ENCODE measurements at places on chromosomes 6 and 20.

- DNase-seq = peak; percentile 67
These were observed 48.9 kb downstream of the HIVEP1 start for GRCh38 chr6:12060780-12061609.

- DNase-seq = no peak
These were observed 17.3 kb downstream of the CYP24A1 start for GRCh38 chr20:54156522-54156921.

GRCh38 chr6:34112126-34112525 lies 33.8 kb downstream of the GRM4 start:
- no peak for DNase-seq

DNA sequence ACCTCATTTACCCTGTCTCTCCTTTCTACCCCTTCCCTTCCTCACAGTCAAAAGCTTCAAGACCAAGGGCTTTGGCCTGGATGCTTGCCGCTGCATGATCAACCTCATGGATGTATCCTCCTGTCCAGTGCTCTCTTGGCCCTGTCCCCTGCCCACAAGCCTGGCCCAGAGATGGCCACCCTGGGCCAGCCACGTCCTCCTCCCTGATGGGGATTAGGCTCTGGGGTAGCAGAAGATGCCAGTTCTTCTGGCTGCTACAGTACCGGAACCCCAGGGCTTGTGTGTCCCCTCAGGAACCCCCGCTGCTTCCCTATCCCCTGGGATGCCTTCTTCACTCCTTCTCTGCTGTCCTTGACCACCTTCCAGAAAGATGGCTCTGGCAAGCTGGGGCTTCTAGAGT lies 22.3 kb downstream of the CAPN11 start:
- DNase-seq = no peak

GRCh38 chr6:17165383-17165782 lies 63.5 kb downstream of the STMND1 start:
- DNase-seq = no peak

DNA sequence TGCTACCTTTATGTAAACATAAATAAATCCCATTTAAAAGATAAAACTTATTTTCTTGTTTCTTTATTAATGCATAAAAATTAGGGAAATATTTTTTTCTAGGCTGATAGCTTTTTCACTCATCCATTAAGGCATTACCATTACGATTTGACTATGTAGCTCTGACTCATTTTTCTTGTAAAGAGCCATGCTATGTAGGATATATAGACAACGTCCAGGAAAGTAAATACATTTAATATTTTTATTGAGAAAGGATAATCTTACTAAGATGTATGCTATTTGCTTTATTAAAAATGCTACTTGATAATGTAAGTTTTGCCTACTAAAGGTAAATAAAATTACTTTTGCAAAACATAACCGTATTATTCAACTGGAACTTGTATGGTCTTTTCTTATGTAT lies 19.2 kb upstream of the KIAA1586 start:
- no peak for DNase-seq

DNA sequence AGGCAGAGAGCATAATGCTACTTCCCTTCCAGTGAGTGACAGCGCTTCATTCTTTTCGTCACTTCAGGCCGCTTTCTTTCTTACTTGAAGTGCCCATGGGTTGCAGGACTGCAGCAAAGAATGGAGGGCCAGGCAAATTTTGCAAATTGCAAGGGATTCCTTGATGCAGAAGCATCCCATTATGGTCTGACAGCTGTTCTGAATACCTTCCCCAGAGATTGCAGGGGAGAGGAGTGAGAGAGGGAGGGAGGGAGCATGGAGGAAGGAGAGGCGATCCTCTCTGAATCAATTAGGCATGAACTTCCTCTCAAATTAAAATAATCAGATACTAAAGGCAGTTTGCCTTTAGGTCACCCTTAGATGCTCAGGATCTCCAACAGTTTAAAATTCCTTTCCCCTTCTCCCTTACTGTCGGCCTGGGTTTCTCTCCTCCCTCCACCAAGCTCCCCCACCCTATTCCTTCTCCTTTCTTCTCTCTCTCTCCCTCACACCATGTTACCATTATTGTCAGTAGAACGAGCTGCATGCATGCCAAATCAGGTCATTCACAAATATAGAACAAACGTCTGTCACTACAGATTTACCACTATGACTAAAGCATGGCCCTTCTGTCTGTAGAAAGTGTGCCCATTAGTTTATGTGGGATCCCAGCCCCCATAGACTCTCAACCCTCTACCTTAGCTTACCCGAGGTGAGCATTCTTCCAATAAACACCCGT lies 289.2 kb downstream of the CD83 start:
- no peak for DNase-seq

DNA sequence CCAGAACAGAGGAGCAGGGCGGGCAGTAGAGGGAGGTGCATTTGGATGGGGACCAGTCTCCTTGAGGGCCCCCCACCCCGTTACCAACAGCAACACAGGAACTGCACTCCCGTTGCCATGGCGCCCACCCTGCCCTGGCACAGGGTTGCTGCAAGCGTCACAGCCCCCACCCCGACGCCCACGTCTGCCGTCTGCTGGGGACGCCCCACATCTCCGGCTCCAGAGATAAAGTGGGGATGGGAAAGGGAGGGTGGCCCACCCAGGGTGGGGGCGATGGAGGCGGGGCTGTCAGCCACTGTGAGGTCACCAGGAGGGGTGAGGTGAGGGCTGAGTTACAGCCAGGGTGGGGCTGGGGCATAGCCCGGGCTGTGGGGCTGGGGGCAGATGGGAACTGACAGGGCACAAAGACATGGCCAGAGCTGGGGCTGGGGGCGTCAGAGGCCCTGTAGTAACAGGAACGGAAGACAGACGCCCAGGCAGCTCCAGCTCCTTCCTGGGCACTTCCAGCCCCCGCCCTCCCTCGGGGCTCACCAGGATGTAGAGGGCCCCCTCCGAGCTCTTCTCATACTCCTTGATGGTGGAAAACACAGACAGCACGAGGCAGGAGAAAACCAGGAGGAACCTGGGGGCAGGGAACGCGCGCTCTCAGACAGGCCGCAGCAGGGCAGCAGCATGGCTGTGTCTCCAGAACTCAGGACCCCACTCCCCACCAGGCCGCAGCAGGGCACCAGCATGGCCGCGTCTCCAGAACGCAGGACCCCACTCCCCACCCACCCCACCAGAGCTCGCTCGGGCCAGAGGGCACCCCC lies 26.0 kb downstream of the KCNQ2 start:
- DNase-seq = no peak

DNA sequence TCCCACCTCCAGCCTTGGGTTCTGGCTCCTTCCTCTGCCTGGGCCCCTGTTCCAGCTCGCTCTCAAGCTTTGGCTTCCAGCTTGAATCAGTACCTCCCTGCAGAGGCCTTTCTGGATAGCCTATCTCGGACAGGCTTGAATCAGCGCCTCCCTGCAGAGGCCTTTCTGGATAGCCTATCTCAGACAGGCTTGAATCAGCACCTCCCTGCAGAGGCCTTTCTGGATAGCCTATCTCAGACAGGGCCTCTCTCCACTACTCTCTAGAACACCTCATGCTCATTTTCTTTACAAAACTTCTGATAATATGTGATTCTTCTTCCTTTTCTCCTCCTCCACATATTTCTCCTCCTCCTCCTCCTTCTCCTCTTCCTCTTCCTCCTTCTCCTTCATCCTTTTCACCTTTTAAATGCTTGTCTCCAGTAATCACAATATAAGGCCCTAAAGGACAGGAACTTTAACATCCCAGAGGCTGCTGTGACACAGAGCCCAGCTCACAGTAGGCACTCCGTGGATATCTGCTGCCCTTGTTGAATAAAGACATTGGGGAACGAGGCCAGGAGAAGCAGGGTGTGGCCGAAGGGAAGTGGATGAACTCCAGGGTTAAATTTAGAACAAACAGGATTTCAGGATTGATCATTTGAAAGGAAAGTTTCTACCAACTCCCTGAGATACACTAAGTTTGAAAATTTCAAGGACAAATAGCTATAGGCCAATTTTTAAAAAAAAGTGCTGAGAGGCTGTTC lies 9.3 kb upstream of the RPS6KA2 start:
- no peak for DNase-seq

DNA sequence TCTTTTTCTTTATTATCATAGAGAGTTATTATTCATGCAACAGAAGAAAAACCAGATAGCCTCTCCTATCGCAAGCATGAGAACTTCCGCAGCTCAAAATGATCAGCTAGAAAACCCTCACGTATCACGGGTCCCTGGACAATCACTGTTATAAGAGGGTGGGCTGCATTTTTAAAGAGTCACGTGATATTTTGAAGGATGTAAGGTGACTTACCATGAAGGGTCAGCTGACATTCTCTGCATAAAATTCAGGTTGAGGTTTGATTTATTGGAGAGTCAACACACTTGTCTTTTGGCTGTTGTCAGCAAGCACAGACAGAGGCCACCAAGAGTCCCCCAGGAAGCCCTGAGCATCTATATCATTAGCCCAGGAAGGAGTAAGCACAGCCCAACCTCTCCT lies 39.5 kb downstream of the ID4 start:
- DNase-seq = no peak

DNA sequence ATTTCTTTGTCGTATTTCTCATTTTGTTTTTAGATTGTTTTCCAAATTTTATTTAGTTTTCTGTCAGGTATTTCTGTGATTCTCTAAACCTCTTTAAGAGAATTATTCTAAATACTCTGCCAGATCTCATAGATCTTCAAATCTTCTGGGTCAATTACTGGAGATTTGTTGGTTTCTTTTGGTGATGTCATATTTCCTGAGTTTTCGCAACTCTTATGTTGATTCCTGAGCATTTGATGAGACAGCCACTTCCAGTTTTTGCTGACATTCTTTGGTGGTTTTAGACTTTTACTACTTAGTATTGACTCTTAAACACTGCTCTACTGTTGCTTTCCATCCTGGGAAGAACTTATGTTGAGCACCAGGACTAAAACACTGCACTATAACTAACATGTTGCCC lies 21.9 kb downstream of the ADGB start:
- no peak for DNase-seq

DNA sequence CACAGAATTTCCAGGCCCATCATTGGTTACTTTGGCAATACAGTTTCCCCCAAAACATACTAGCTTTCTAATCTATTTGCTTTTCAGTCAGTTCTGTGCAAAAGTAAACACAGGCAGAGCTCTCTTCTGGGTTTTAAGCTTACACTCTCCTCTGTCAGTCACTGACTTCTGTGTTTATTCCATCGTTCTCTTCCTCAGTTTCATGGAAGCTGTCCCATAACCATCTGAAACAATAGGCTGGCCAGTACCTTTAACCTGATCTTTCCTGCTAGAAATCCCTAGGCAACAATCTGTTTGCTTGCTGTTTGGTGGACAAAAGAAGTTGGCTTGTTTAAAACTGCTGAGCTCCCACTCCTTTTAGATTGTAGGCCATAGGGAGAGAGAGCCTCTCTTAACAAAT lies 431.5 kb downstream of the HACE1 start:
- DNase-seq = no peak

DNA sequence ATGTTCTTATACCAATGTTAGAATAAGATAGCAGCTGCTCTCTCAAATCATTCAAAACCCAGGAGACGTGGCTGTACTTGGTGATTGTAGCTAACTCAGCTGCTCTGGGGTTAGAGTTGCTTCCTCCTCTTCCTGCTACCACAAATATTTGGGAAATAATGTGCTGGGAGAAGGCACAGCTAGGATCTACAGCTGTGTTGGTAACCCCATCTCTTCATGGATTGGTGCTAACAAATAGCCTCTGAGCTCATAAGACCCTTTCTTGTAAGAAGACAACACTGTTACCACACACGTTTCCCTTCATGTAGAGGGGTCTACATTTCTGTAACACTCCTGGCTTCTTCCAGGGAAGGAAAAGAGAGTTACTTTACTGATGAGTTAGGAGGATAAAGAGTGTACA lies 911.0 kb upstream of the CITED2 start:
- no peak for DNase-seq

DNA sequence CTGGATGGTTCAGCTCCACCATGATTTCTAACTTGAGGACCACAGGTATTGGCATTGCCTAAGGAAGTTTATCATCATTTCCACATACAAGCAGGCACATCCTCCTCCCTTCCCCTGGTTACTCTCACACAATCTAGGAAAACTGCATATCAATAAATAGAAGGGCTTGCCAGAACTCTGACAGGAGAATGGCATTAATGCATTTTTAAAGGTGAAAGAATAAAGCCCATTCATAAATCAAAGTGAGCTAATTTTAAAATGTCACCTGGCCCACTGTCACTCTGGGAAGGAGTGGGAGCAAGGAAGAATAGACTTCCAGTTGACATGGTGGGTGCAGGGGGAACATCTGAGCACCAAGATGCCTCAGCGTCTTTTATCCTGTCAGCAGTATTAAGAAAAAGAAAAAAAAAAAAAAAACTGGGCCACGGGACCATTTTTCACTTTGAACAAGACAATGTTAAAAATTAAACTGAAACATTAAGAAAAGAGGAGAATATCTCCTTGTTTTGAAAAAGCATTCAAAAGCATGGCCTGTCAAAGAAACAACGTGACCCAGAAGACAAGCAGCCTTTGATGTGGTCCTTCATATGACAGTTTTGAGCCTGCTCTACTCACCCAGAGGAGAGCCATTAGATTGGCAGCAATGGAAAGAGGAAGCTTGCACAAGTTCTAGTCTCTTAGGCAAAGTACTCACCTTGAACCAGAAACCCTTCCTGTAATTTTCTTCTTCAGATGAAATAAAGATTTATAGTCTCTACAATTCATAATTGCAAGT lies 39.3 kb upstream of the SMLR1 start:
- no peak for DNase-seq

- no peak for DNase-seq
These were observed 260.9 kb upstream of the CHD6 start for GRCh38 chr20:41879123-41879522.

- DNase-seq = no peak
These were observed 381.8 kb downstream of the CENPW start for GRCh38 chr6:126721581-126722160.

GRCh38 chr6:56916849-56917551 lies 37.9 kb upstream of the BEND6 start:
- DNase-seq = no peak
